ENCODE measurements at places on chromosomes 3 and 15. TPM values are rescaled to one million over a fixed set of nuclear protein-coding genes. Genes with fewer than 3 reads are reported as not detected.

- H3K4me3 ChIP-seq: peak overlapping the region; percentile 72
- peak overlapping the region; percentile 94 for H3K27ac ChIP-seq
- no peaks in the 10 kb centered on the region for H3K27me3 ChIP-seq
Observed at GRCh38 chr15:35546511-35547381, 781 bp upstream of the DPH6 start.

DNA sequence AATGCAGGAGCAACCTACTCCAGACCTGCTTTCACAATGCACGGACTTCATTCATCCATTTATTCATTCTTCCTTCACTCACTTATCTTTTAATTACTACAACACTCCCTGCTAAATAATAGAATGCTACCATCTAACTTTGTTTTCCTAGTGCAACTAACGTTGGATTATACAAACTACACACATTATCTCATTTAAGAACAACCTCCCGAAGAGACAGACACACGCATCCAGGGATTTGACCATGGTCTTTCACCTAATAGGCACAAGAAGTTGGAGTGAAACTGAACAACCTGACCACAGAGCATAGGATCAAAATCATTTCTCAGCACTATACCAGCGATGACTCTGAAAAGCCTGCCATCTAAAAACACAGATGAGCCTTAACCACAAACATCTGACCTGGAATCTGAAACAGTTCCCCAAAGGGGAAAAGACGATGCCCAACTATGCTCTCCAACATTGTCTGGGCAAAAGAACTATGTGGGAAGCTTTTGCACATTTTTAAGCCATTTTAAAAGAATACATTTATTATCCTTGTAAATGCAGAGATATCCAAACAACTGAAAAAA lies 21.0 kb downstream of the ZNF385D start:
- H3K36me3 ChIP-seq: no peaks in the 10 kb centered on the region
- H3K4me3 ChIP-seq: no peak overlapping the region
- no peaks in the 10 kb centered on the region for H3K4me1 ChIP-seq

The PCOLCE2 gene
- 2.5 TPM for total RNA-seq

The GRM7 gene
- total RNA-seq: not detected

- no peak for DNase-seq
- no peaks in the 10 kb centered on the region for H3K27me3 ChIP-seq
- H3K4me1 ChIP-seq: peaks cover 34% of the 10 kb centered on the region
- H3K4me3 ChIP-seq: peak overlapping the region; percentile 98
- H3K27ac ChIP-seq: no peak overlapping the region
Observed at GRCh38 chr15:74873756-74874424, 725 bp upstream of the SCAMP2 start.

The LRRC2 gene
- 0.08 TPM for total RNA-seq

- peaks cover 29% of the 10 kb centered on the region for H3K36me3 ChIP-seq
- H3K27me3 ChIP-seq: no peaks in the 10 kb centered on the region
- no peak overlapping the region for H3K4me3 ChIP-seq
- H3K27ac ChIP-seq: no peak overlapping the region
Observed at GRCh38 chr3:149965278-149965677, 5.4 kb downstream of the PFN2 start.

DNA sequence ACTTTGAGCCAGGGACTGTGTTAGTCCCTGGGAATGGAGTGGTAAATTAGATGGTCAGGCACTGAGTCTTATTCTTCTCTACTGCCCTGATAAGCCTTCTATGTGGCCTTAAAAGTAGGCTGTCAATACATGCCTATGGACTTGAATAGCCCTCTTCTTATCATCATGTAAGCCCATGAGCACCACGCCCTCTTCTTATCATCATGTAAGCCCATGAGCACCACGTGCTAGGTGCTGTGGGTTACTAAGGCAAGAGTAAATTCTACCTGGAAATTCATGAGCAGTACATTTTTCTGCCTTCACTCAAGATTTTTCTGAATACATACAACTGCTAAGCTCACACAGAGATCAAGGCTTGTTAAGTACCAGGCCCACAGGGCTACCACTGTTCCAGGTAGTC lies 68.5 kb downstream of the DHX30 start:
- no peaks in the 10 kb centered on the region for H3K4me1 ChIP-seq
- no peak for DNase-seq
- no peak overlapping the region for H3K27ac ChIP-seq
- H3K27me3 ChIP-seq: no peaks in the 10 kb centered on the region
